ENCODE measurements at places on chromosomes 4 and X. TPM values are rescaled to one million over a fixed set of nuclear protein-coding genes. Genes with fewer than 3 reads are reported as not detected.

DNA sequence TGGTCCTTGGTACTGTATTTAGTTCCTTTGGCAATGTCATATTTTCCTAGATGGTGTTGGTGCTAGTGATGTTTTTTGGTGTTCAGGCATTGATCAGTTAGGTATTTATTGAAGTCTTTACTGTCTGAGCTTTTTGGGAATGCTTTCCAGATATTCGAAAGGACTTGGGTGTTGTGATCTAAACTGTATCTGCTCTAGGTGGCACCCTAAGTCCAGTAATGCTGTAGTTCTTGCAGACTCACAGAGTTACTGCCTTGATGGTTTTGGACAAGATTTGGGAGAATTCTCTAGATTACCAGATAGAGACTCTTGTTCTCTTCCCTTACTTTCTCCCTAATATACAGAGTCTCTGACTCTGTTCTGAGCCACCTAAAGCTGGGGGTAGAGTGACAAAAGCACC, 513.6 kb upstream of the PITX2 start:
- DNase-seq: no peak

GRCh38 chr4:104941661-104942062, 205.0 kb upstream of the TET2 start:
- DNase-seq: no peak

GAGE12H gene
- total RNA-seq: not detected

DNA sequence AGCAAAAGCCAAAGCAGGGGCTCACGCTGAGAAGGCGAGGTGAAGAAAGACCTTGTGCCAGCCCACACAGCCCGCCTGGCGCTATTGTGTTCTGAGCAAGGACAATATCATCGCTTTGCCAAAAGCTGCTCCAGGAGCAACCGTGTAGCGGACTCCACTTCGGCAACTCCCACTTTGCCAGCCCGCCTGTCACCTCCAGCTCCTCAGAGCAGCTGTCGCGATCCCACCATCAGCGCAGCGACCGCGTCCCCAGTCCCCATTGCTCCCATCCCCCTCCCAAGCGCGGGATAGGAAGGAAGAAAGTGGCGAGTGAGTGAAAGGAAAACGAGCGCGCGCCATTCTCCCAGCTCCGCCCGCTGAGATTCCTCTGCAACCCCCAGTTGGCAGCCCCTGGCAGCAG, 759 bp downstream of the ZC4H2 start:
- peak; percentile 1 for DNase-seq

NEUROG2 gene
- total RNA-seq: not detected
